HCEC 1CT (cell line): ENCODE measurements at places on chromosomes 13 and 19.

DNA sequence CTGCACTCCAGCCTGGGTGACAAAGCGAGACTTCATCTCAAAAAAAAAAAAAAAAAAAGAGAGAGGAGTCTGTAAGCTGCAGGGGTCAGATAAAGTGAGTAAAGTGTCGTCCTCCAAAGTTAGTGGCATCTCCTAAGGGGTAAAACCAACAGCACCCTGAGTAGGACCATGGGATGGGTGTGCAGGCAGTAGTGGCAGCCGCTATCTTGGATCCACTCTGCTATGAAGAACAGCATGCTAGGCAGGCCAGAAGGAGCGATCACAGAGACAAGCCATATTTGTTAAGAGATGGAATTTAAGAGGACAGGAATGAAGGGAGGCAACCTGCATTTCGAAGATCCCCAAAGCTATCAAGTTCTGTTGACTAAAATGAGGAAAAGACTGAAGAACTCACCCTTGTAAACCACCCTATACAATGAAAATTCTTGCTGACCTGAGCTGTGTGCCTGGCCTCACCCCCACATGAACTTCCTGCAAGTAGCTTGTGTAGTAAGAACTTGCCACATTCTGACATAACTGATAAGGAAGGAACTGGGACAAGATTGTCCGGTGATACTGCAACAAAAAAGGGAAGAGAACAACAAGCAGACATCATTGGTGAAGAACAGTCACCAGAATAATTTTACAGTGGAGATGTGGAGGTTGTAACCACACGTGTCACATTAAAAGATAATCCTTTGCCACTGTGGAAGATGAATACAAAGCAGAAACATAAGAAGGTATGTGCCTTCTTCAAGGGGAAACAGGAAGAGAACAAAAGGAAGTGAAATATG lies 16.2 kb downstream of the DPY19L3 start:
- no peak for DNase-seq

- DNase-seq = no peak
These were observed 78.7 kb downstream of the MBNL2 start for GRCh38 chr13:97300871-97301270.

DNA sequence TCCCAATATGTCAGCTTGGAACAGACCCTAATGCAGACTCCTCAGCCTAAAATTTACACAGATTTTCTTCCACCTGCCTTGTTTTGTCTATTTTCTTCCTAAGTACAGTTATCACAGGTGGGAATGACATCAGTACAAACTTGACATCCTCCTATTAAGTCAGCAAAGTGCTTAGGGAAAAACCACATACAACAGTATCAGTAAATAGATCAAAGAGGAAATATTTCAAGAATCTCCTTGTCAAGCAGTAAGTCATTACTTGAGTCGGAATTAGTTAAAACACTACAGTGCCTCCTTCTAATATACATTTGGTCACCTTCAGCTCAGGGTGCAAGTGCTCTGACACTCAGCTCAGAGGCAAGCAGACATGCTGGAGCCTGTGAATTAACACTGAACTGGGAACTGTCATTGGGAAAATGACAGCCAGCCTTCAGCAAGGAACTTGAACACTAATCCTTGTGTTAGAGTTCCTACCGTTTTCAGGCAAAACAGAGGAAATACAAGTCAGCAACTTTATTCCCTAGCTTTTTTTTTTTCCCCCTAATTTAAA lies 394.3 kb upstream of the HTR2A start:
- DNase-seq = no peak

DNA sequence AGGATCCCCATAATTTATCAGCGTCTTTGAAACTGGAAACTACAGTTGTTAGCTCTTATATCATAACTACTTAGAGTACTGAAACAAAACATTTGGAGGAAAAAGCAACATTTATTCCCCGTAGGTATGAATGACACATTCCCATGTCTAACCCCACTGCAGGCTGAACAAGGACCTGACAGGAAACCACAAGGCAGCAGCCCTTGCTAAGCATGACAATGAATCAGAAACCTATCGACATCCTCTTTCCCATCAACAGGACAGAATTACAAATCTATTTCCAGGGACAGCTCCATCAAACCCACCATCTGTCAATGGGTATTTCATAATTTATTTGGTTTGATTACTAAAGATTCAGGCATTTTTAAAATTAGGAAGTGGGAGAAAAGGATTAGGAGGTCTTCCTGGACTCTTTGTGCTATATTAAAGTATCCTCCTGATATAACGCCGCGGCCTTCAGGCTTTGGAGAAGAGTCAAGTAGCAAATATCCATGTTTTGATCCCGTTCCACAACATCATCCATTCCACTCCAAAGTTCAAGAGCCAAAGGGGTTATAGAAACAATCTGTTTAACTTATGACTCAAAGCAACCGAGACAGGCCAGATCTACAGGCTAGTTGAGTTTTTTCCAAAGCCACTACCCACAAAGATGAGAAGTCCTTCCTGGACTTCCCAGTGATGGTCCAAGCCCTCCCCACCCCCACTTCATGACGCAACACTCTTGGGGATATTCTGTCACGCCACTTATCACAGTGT lies 51.1 kb downstream of the FAM216B start:
- DNase-seq = peak; percentile 99

GRCh38 chr19:48817585-48818124 lies 6.8 kb upstream of the BCAT2 start:
- DNase-seq = no peak

DNA sequence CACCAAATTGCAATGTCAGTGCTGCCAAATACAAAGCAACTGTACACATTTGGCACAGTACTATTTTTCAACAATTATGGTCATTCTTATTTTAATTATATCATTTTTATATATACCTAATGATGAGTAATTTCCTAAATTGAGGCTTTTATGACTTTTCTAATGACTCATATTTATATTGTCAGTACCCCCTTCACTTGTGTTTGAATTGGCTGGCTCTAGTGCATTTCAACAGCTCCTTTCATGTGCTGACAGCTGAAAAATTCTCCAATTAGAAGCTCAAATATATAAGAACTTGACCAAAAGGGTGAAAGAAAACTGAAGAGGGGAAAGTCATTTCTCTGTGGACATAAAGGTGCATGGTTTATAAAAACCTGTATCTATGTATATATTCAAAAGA lies 263.3 kb downstream of the SLITRK1 start:
- peak; percentile 69 for DNase-seq

DNA sequence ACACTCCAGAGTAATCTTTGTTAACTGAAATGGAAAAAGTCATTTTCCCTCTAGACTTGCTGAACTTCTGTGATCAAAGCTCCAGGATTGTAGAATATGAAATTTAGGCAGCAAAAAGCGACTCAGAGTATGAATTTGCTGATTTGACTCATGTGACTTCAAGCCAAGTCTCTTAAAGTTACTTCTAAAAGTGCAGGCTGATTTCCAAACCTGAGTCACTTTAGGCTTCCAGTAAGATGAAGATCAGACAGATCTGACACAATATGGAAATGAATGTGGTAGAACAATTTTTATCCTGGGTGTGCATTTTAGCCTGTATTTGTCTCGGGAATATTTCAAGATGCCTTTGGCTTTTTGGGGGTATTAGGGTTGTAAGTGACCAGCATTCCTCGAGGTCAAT lies 151.0 kb upstream of the TMTC4 start:
- no peak for DNase-seq

- DNase-seq = no peak
These were observed 6.1 kb downstream of the FOSB start for GRCh38 chr19:45473682-45474605.

- peak; percentile 37 for DNase-seq
These were observed 22.0 kb downstream of the GPC6 start for GRCh38 chr13:93248627-93249047.

- no peak for DNase-seq
These were observed 355.2 kb downstream of the KCNRG start for GRCh38 chr13:50370303-50370950.
